ENCODE measurements at places on chromosomes 3 and 15. TPM values are rescaled to one million over a fixed set of nuclear protein-coding genes. Genes with fewer than 3 reads are reported as not detected.

- no peak for DNase-seq
Observed at GRCh38 chr15:47616876-47617275, 100.4 kb upstream of the SEMA6D start.

DNA sequence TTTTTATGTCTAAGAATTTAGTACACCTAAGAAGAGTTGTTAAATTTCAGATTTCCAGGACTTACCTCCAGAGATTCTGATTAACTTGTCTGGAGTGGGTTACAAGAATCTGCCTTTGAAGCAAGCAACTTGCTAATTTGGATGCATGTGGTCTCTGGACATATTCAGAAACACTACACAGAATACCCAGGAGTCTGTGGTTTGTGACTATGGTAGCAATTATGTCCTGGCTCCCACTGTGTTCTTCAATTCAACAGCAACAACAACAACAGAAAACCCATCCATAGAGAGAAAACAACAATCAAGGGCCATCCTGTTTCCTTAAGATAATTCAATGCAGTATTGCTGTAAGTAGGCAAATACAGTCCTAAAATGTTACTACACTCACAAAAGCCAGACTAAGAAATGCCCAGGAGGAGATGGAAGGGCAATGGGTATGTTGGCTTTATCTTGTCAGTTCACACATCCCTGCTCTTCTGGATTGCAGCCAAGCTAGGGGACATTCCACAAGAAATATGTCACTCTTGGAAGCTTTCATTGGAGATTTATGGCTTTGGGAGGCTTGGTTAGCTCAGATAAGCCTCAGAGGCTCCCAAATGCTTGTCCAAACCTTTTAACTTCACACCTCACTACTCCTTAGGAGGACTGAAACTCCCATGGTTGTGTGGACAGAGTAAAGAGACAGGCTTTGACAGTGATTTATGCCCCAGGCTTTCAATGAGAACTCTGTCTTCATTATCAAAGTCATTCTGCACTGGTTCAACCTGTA is 99.4 kb upstream of the MRPL3 start:
- DNase-seq, result no peak

GRCh38 chr3:12560505-12561190 is 3.8 kb downstream of the MKRN2 start:
- no peak for DNase-seq

GRCh38 chr15:36911322-36911944 is 188.9 kb downstream of the MEIS2 start:
- DNase-seq, result no peak

DNA sequence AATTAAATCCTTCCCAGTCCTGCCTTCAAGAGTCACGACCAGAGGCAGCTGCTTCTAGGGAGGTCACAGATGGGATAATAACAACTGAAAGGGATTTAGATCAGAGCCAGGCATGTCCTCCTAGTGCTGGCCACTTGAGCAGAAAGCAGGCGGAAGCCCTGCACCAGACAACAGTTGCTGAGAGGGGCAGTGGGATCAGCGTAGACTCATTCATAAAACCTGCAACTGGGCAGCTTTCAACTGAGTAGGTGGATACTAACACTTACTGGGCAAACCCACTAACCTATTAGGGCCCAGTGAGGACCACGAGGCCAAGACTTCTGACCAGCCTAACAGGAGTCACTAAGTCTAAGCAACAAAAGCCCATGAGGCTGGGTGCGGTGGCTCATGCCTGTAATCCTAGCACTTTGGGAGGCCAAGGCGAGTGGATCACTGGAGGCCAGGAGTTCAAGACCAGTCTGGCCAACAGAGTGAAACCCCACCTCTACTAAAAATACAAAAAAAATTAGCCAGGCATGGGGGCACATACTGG is 67.0 kb downstream of the DAPK2 start:
- no peak for DNase-seq

DNA sequence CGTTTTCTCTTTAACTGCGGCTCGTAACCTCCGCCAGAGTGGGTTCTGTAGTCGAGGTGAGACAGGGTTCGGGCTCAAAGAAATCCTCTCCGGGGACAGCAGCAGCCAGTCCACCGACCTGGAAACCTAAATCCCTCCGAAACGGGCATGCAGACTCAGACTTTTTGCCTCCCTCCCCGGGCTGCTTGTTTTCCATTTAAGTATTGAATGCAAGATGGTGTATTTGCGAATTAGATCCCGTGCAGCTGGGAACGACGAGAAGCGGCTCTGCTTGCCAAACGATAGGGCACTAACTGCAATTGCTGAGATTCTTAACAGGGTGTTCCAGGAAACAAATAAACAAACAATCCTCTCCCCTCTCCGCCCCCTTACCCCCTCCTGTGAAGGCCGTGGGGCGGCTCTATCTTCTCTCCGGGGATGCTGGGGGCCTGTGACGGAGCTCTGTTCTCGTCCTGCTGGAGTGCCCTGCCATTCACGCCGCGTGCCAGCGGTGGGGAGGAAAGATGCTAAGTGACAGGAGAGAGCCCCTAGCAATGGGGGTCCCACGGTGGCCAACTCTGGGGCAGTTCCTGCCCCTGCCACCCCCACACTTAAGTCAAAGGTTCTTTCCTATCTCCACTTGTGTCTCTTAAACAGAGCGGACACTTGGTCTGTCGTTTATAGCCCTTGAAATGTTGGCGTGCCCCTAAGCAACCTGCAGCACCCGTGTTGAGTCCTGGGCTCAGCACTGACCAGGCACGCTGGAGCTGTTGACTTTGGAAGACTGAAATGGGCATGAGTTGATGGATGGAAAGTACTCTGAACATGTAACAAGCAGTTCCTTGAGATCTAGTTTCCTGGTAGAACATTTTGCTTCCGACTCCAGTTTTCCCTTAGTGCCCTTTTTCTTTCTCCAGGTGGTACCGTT is 1.3 kb upstream of the ETV5 start:
- DNase-seq, result no peak

NEK10 gene
- polyA plus RNA-seq, result 6.0 TPM

ZNF860 gene
- polyA plus RNA-seq, result 0.63 TPM
